B cell (primary cell): ENCODE measurements at places on chromosomes 5 and 9. TPM values are rescaled to one million over a fixed set of nuclear protein-coding genes. Genes with fewer than 3 reads are reported as not detected.

Gene CTSV
- not detected in 2 replicates for polyA plus RNA-seq

Gene FSTL4
- polyA plus RNA-seq = 0.31 and 0.40 TPM in 2 replicates

Gene STK32A
- not detected in 2 replicates for polyA plus RNA-seq

Gene IL3
- polyA plus RNA-seq = not detected in 2 replicates

Gene PCDHB16
- not detected in 2 replicates for polyA plus RNA-seq
